ENCODE measurements at places on chromosomes 3 and 15. TPM values are rescaled to one million over a fixed set of nuclear protein-coding genes. Genes with fewer than 3 reads are reported as not detected.

The BSN gene
- 1.5 TPM for polyA plus RNA-seq

The ADAMTSL3 gene
- polyA plus RNA-seq: 2.2 TPM

The SST gene
- not detected for polyA plus RNA-seq

The IL17RB gene
- 5.1 TPM for polyA plus RNA-seq

The CPNE4 gene
- 22.2 TPM for polyA plus RNA-seq

The CAMP gene
- polyA plus RNA-seq: not detected

The SPESP1 gene
- polyA plus RNA-seq: 22.1 TPM

The ALDH1L1 gene
- polyA plus RNA-seq: 4.2 TPM

The INSYN1 gene
- 1.6 TPM for polyA plus RNA-seq

The ABI3BP gene
- polyA plus RNA-seq: not detected

The SLC33A1 gene
- polyA plus RNA-seq: 19.7 TPM

The CHRFAM7A gene
- not detected for polyA plus RNA-seq

The HCN4 gene
- 4.7 TPM for polyA plus RNA-seq

The AHSG gene
- not detected for polyA plus RNA-seq

The PRR23C gene
- polyA plus RNA-seq: not detected

The KIF15 gene
- 0.28 TPM for polyA plus RNA-seq

The RAB7A gene
- 153 TPM for polyA plus RNA-seq

The GATA2 gene
- polyA plus RNA-seq: not detected

The WDR6 gene
- polyA plus RNA-seq: 4.4 TPM

The NPAP1 gene
- polyA plus RNA-seq: 0.47 TPM

The PIF1 gene
- not detected for polyA plus RNA-seq

The IQCB1 gene
- 19.2 TPM for polyA plus RNA-seq

The NEDD4 gene
- not detected for polyA plus RNA-seq

The NDN gene
- polyA plus RNA-seq: 23.8 TPM

The ITIH4 gene
- polyA plus RNA-seq: 0.39 TPM

The CADM2 gene
- 94.3 TPM for polyA plus RNA-seq

The LMAN1L gene
- polyA plus RNA-seq: not detected

The STAC gene
- polyA plus RNA-seq: 0.85 TPM

The ROPN1B gene
- 3.9 TPM for polyA plus RNA-seq

The MAGEL2 gene
- 0.98 TPM for polyA plus RNA-seq

The CPN2 gene
- not detected for polyA plus RNA-seq

The PLSCR2 gene
- polyA plus RNA-seq: 9.1 TPM

The RAD51 gene
- polyA plus RNA-seq: not detected

The RPLP1 gene
- 725 TPM for polyA plus RNA-seq

The CCDC9B gene
- 0.11 TPM for polyA plus RNA-seq

The COLQ gene
- not detected for polyA plus RNA-seq

The ASB14 gene
- 0.13 TPM for polyA plus RNA-seq

The RBP2 gene
- polyA plus RNA-seq: not detected

The HCLS1 gene
- not detected for polyA plus RNA-seq

The TMEM44 gene
- polyA plus RNA-seq: 0.77 TPM

The GOLGA8S gene
- 0.19 TPM for polyA plus RNA-seq

The MME gene
- polyA plus RNA-seq: 2.0 TPM

The CKMT1B gene
- polyA plus RNA-seq: 92.8 TPM

The EBLN2 gene
- not detected for polyA plus RNA-seq

The GOLGA6D gene
- not detected for polyA plus RNA-seq

The AGBL1 gene
- not detected for polyA plus RNA-seq

The LRTM1 gene
- not detected for polyA plus RNA-seq

The DUOX2 gene
- polyA plus RNA-seq: not detected

The TRIM42 gene
- not detected for polyA plus RNA-seq

The C3orf49 gene
- not detected for polyA plus RNA-seq

The GOLGA6A gene
- polyA plus RNA-seq: not detected

The TMEM266 gene
- polyA plus RNA-seq: 0.51 TPM

Measured in Purkinje cell (primary cell).